Renal cortex interstitium (tissue), 15 donors: ENCODE measurements at places on chromosomes 1 and 21. TPM values are rescaled to one million over a fixed set of nuclear protein-coding genes. Genes with fewer than 3 reads are reported as not detected.

Gene MRPS14
- 44.8 TPM for polyA plus RNA-seq

GRCh38 chr1:47388891-47389238, 27.2 kb upstream of the FOXE3 start:
- DNase-seq = peak; percentile 46

DNA sequence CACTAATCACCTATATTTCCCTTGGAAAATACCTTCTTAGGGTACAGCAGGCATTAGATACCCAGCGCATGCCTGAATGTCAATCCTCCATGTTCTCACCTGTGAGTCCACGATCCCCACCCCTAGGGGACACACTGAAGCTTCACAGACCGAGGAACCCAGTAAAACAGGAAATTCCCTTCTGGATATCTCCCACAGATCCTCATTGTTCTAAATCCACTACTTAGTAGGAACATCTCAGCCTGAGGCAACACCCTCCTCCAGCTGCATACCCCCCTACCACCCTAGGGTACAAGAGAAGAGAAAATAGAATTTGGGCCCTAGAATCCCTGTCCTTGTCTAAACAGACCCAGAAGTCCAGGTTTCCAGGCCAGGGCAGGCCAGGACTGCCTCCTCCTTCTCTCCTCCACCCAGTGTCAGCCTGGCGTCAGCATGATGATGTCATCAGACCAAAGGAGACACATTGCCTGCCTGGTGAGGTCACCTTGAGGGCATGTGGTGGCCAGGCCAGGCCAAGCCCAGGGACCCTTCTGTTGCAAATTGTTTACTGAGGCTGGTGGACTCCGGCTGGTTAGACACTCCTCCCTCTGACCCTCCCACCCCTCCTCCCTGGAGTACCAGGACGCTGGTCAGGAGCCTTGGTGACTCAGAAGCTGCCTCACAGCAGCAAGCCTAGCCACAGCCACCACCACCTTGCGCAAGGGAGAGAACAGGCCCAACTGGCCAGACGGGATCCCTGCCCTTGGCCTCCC, 6.2 kb downstream of the NECTIN4 start:
- DNase-seq = no peak

DNA sequence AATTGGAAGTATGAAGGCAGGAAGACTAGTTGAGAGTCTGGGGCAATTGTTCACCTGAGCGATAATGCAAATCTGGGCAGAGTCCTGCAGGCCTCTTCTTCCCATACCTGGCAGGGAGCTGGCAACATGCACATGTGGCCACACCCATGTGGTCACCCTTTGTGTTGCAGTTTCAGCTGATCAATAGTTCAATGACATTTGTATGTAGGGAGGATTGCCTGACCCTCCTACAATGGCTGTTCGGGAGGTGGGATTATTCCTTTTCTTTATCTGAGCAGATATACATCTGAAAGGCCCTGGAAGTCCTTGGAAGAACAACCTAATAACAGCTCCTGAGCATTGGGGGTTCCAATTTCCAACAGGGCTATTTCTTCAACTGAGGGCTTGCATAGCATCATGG, 15.2 kb upstream of the TRIM45 start:
- no peak for DNase-seq

Gene ARHGEF16
- polyA plus RNA-seq = 18.3 TPM

DNA sequence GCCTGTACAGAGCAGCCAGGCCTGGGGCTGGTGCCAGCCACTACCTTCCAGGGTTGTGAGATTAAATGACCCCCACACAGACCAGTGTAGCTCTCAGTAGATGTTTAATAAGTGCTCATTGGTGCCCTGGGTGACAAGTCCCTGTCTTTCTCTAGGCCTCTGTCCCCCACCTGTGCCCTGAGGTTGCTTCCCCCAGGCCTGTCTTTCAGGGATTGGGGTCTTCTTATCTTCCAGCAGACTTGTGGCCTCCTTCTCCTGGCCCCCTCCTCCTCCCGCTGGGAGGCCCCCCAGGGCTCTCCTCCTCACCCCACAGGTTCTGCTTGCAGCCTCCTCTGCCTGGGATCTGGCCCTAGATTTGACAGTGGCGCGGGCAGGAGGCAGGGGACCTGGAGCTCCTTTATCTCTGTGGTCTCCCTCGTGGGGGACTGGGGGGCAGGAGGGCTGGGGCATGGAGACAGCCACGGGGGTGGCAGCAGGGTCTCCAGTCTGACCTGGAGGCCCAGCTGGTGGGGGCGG, 40.3 kb downstream of the EPHA2 start:
- DNase-seq = no peak

DNA sequence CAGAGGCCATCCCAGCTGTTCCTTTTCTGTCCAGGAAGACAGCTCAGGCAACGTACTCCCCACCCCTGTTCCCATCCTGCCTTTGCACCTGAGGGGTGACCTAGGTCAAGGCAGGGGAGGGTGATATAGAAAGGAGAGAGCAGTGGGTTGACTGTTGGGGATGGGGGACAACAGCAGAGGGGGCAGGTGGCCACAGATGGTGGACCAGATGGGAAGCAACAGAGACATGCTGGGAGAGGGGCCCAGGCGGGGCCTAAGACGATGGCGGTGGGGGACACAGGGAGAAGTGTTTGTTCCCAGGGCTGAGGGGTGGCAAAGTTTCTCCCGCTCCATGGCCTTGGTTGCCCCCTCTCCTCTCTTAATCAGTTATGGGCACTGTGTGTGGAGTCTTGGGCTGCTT, 6.3 kb downstream of the CELSR2 start:
- no peak for DNase-seq

Gene ADCY10
- 0.37 TPM for polyA plus RNA-seq

GRCh38 chr1:200923601-200924000, 28.9 kb downstream of the INAVA start:
- no peak for DNase-seq

GRCh38 chr1:150477320-150477719, 9.9 kb upstream of the TARS2 start:
- no peak for DNase-seq

Gene OR2L8
- not detected for polyA plus RNA-seq

GRCh38 chr1:156931974-156932710, 11.7 kb downstream of the LRRC71 start:
- DNase-seq = no peak

DNA sequence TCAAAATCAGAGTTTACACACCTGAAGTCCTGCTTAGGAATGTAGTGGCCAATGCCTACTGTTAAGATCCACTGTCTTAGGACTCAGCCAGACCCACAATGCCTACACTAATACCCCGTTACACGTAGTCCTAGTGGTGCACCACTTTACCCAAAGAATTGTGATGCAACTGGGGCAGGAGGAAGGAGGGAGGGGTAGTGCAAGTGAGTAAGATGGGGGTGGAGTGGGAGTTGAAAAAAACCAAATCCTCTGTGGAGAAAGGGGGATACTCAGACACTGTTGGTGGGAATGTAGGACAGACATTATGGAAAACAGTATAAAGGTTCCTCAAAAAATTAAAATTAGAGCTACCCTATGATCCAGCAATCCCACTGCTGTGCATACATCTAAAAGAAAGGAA, 19.5 kb downstream of the GLIS1 start:
- no peak for DNase-seq

DNA sequence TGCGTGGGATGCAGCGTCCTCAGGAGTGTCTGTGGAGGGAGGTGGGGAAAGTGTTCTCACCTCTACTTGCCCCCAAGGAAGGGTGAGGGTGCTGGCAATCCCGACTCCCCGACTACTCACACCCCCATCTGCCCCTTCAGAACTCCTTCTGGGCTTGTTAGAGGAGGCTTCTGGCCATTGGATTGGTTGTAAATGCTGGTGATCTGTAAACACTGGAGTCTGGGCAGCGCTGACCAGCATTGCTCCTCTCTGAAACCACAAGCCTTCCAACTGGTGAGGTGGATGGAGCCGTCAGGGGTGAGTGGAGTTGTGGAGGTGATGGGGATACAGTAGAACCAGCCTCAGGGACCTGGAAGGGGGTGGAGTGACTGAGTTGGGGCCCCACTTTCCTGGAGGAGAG, 59.3 kb downstream of the NKAIN1 start:
- no peak for DNase-seq

- DNase-seq = no peak
Measured at GRCh38 chr1:84156210-84156621, 12.1 kb downstream of the PRKACB start.

GRCh38 chr1:203274603-203275381, 30.5 kb upstream of the BTG2 start:
- no peak for DNase-seq
